ENCODE measurements at places on chromosomes 16 and 17.

- no peak for DNase-seq
These were observed 6.7 kb upstream of the HEATR3 start for GRCh38 chr16:50059111-50059510.

GRCh38 chr17:9784544-9784943, 6.8 kb downstream of the DHRS7C start:
- DNase-seq = no peak

- no peak for DNase-seq
These were observed 2111.5 kb downstream of the TP53TG3F start for GRCh38 chr16:35570946-35571345.

- DNase-seq = no peak
These were observed 835 bp downstream of the FBXL16 start for GRCh38 chr16:704552-705380.

DNA sequence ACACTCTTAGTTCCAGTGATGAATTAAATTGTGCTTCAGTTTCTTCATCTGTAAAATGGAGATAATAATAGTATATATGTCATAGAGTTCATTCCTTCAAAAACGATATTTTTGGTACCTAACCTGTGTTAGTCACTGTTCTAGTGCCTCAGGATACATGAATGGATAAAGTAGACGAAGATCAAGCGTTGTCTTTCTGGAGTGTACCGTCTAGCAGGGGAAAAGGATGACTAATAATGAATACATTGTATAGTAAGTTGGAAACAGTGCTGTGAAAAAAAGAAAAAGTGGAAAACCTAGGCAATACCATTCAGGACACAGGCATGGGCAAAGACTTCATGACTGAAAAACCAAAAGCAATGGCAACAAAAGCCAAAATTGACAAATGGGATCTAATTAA, 8.6 kb downstream of the KRT10 start:
- no peak for DNase-seq

DNA sequence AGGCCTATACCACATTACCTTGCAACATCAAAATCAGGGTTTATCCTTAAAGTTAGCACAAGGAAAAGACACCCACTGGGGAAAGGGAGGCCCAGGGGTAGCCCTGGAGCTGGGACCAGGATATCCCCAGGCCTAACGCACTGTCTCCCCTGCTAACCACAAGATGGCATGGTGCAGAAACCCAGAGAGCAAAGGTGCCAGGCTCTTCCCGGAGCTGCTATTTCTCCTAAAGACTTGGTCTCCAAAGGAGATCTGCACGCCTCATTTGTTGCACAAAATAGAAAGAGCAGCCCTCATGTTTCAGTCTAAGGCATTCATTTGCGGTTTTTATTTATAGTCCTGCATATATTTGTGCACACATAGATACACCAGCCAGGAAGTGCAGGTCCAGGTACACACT, 408.6 kb downstream of the SOX9 start:
- DNase-seq = no peak

DNA sequence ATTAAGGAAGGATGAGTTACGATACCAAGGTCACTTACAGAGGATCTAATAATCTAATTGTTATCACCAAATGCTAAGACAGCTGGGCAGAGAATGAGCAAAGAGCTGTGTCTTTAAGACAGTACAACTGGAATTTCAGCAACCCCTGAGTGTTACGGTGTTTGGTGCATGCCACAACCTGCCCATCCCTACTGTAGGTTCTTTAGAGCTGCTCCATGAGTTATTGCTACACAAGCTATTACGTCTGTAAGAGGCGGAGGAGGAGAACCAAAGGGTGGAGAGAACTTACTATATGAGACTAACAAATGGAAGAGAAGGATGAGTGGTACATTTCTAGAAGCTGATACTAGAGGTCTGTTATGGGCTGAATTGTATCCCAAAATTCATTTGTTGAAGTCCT, 14.2 kb upstream of the C17orf78 start:
- DNase-seq = no peak

- DNase-seq = no peak
These were observed 30.4 kb downstream of the COX4I1 start for GRCh38 chr16:85829751-85830445.

GRCh38 chr17:64282753-64283080, 19.7 kb upstream of the TEX2 start:
- no peak for DNase-seq

- DNase-seq = no peak
These were observed 45.8 kb downstream of the NOS2 start for GRCh38 chr17:27754549-27754948.

GRCh38 chr17:60743282-60743681, 65.6 kb downstream of the BCAS3 start:
- DNase-seq = no peak

DNA sequence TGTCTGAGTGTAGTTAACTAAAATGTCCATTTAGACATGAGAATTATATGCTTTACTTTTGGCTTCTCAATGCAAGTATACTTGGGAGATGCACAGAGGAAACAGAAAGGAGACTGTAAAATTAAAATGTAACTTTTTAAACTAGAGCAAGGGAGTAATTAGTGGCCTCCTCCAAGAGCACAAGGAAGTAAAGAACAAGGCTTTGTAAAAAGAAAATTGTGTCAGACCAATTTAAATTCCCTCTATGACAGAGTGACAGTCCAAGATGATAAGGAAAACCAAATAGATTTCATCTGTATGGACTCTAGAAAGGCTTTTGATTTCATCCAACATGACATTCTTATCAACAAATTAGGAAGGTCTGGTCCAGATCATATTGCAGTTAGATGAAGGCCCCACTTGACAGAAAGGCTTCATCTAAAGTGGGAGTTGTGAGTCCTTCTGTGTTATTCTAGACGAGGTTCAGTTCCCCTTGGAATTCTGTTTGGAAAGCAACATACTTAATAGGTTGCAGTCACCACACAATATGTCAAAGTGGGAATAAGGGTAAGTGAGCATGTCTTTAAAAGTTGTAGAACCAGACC, 6.5 kb upstream of the CAPNS2 start:
- DNase-seq = no peak

- no peak for DNase-seq
These were observed 163.3 kb downstream of the HS3ST4 start for GRCh38 chr16:25855063-25855462.

- DNase-seq = peak; percentile 31
These were observed 394.0 kb downstream of the CA10 start for GRCh38 chr17:51764387-51764971.

- DNase-seq = no peak
These were observed 123.7 kb downstream of the SOX9 start for GRCh38 chr17:72244494-72244893.

GRCh38 chr17:410543-411401, 58.2 kb upstream of the RPH3AL start:
- DNase-seq = peak; percentile 65

DNA sequence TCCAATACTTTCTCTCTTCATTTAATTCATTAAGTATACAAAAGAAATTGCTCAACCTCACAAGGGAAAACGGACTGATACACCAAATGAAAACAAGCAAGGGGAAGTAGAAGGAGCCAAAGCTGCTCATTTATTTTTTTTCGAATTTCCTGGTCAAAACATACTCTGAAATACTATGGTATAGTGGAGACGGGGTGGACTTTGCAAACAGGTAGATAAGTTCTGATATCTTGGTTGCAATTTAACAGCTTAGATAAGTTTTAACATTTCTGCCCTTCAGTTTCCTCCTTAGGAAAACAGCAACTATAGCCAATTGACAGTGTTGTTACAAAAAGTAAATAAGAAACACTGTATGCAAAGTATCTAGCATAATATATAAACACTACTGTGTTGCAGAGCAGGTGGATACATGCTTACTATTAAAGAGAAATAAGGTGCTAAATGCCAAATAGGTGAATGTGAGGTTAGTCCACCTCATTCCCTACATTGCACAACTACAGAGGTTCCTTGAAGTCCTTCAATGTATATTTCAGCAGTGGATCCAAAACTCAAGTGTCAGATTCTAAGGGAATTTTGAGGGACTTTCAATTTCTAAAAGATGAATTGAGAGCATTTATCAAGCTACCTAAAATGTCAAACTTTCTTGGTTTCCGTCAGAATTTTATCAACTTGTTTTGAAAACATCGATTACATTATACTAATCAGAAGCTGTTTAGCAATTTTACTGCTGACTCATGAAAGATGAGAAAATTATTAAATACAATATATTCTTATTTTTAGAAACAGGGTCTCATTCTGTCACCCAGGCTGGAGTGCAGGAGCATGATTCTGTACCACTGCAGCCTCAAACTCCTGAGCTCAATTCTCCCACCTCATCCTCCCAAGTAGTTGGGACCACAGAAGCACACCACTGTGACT, 11.0 kb downstream of the CCDC47 start:
- no peak for DNase-seq

All from stimulated activated CD4-positive, alpha-beta T cell treated with anti-CD3 and anti-CD28 coated beads, Interleukin-1b, Interleukin-23, amount 100 ng/mL, for 48 hours (primary cell).